ENCODE measurements at places on chromosomes 5 and 9. TPM values are rescaled to one million over a fixed set of nuclear protein-coding genes. Genes with fewer than 3 reads are reported as not detected.

DNA sequence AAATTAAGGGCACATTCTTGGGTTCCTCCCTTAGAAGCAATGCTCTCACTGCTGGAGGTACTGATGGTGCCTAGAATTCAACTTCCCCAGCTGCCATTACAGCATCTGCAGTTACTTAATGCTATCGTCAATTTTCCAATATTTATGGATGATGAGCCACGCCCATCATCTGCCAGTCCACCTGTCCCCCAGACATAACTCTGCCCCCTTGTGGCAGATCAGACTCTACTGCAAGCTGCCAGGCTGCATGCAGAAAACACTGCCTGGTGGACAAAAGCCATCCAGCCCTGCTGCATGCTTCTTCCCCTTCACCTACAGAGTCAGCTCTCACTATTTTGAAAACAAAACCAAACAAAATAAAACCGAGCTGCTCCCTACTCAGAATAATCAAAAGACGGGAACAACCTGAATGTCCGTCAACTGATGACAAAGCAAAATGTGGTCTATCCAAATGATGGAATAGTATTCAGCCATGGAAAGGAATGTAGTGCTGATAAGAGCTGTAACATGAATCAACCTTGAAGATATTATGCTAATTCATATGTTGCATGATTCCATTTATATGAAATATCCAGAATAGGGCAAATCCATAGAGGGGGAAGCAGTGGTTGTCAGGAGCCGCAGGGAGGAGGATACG lies 66.4 kb downstream of the RETREG1 start:
- H3K36me3 ChIP-seq: peaks cover 2% of the 10 kb centered on the region
- no peaks in the 10 kb centered on the region for H3K27me3 ChIP-seq
- H3K27ac ChIP-seq: no peak overlapping the region
- DNase-seq: peak; percentile 37
- peaks cover 30% of the 10 kb centered on the region for H3K4me1 ChIP-seq
- no peak overlapping the region for H3K4me3 ChIP-seq

Gene LRRC19
- total RNA-seq: not detected

- no peak for DNase-seq
- peaks cover 31% of the 10 kb centered on the region for H3K27me3 ChIP-seq
- peaks cover 14% of the 10 kb centered on the region for H3K4me1 ChIP-seq
Measured at GRCh38 chr9:105246656-105247173, 2.3 kb downstream of the SLC44A1 start.

- no peak for DNase-seq
- no peaks in the 10 kb centered on the region for H3K4me1 ChIP-seq
- no peaks in the 10 kb centered on the region for H3K27me3 ChIP-seq
- no peak overlapping the region for H3K27ac ChIP-seq
Measured at GRCh38 chr9:92685022-92685421, 15.1 kb upstream of the IPPK start.

GRCh38 chr5:56612759-56613158 lies 202.6 kb upstream of the MAP3K1 start:
- H3K4me3 ChIP-seq: no peak overlapping the region
- peaks cover 16% of the 10 kb centered on the region for H3K36me3 ChIP-seq
- peaks cover 44% of the 10 kb centered on the region for H3K4me1 ChIP-seq
- no peak for DNase-seq
- no peaks in the 10 kb centered on the region for H3K27me3 ChIP-seq
- H3K27ac ChIP-seq: no peak overlapping the region

DNA sequence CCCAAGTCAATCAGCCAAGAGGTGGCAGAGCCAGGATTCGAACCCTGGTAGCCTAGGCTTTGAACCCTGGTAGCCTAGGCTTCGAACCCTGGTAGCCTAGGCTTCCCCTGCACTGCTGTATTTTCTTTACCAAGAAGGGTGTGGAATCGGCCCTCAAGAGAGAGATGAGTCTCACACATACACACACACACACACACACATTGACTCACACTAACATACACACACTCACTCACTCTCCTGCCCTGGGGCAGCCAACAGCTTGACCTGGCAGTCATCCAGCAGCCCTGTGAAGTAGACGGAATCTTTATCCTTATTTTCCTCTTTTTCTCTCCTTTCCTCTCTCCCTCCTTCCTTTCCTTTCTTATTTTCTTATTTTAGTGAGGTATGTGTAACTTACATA lies 55.4 kb upstream of the RPL26L1 start:
- H3K36me3 ChIP-seq: peaks cover 1% of the 10 kb centered on the region
- no peaks in the 10 kb centered on the region for H3K27me3 ChIP-seq
- DNase-seq: no peak
- H3K27ac ChIP-seq: no peak overlapping the region

Gene LEAP2
- 1.8 TPM for total RNA-seq

Gene TGFBI
- total RNA-seq: not detected

Gene SPINK13
- not detected for total RNA-seq

DNA sequence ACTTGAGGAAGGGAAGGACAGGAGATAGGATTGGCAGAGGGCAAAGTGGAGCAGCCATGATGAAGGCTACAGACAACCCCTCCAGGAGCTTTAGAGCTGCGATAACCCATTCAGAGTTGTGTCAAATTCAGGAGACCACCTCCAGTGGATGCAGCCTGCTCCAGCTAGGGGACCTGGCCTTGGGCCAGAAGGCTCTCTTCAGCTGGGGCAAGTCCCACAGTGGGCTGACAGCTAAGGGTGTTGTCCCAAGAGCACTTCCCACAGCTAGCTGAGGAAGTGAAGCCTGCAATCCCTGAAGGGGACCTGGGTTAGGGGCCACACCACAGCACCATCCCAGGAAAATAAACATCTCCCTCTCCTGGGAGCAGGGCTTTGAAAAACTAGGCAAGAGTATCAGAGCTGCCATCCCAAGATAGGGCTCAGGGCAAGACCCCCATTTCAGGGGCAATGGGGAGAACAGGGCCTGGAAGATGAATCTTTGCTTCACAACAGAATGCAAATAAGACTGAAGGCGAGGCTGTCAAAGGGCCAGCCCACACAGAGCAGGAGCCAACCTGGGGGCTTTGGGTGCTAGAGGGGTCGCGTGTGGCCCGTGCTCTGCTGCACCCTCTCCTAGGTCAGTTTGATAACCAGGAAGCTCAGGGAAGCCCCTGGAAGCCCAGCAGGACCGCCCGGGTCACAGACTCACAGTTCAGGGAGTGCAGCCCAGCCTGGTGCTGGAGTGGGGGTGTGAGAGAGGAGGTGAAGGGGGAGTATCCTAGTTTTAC lies 19.3 kb upstream of the DAPK1 start:
- H3K27ac ChIP-seq: no peak overlapping the region
- DNase-seq: no peak
- no peak overlapping the region for H3K4me3 ChIP-seq
- H3K27me3 ChIP-seq: no peaks in the 10 kb centered on the region
- peaks cover 12% of the 10 kb centered on the region for H3K4me1 ChIP-seq

DNA sequence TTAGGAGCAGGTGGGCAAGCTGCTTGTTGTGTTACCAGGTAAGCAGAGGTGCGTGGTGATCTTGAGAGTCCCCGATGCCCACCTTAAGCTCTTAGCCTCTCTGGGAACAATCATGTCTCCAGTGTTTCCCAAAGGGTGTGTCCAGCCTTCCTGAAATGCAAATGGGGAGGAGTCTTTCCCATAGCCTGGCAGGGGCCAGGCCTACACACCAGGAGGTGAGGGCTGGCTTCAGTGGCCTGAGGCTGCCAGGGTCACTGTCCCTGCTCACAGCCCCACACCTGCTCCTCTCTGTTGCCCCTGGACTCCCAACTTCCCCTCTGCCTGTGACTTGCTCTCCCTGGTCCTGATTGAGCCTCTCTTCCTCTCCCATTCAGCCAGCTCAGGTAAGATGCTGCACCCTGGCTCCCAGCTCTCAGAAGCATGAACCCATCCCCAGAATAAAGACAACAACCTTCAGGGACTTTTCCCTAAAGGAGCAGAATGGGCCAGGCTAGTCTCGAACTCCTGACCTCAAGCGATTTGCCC lies 65.7 kb upstream of the PHYKPL start:
- H3K36me3 ChIP-seq: no peaks in the 10 kb centered on the region
- no peak overlapping the region for H3K27ac ChIP-seq
- no peak overlapping the region for H3K4me3 ChIP-seq
- H3K4me1 ChIP-seq: no peaks in the 10 kb centered on the region
- no peak for DNase-seq

Gene MEIKIN
- not detected for total RNA-seq

DNA sequence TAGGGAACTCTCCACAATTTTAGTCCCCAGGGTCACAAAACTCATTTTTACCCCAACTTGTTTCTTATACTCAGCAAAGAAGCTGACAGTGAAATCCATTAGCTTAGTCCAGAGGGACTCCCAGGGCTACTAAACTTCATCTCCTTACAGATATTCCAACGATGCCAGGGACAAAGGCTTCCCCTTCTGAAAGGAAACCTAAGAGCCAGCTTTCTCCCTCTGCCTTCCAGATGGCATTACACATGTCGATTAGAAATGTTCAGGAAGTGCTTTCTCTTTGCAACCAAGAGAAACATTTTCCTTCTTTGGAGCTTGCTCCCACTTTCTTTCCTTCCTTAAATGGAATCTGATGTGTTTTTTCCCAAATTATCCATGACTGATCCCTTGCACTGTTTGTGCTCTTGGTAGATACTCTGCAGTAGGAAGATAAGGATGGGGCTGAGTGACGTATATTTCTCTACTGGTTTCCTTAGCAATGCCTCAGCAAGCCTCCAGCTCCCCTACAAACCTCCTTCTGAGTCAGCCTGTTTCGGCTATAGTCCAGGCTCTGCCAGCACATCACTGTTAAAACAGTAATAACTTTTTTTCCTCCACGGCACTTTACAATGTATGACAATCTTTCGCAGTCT lies 43.0 kb upstream of the HTR4 start:
- H3K4me3 ChIP-seq: no peak overlapping the region
- H3K27me3 ChIP-seq: peaks cover 33% of the 10 kb centered on the region
- no peaks in the 10 kb centered on the region for H3K36me3 ChIP-seq
- H3K27ac ChIP-seq: no peak overlapping the region
- DNase-seq: no peak

Gene SLC26A2
- 6.6 TPM for total RNA-seq

Gene PRRX2
- 0.66 TPM for total RNA-seq

Gene STPG3
- not detected for total RNA-seq

Gene ECSCR
- 0.49 TPM for total RNA-seq

- no peaks in the 10 kb centered on the region for H3K36me3 ChIP-seq
- no peaks in the 10 kb centered on the region for H3K27me3 ChIP-seq
- no peak for DNase-seq
- peaks cover 23% of the 10 kb centered on the region for H3K4me1 ChIP-seq
Measured at GRCh38 chr9:35108946-35109575, 6.1 kb upstream of the STOML2 start.

DNA sequence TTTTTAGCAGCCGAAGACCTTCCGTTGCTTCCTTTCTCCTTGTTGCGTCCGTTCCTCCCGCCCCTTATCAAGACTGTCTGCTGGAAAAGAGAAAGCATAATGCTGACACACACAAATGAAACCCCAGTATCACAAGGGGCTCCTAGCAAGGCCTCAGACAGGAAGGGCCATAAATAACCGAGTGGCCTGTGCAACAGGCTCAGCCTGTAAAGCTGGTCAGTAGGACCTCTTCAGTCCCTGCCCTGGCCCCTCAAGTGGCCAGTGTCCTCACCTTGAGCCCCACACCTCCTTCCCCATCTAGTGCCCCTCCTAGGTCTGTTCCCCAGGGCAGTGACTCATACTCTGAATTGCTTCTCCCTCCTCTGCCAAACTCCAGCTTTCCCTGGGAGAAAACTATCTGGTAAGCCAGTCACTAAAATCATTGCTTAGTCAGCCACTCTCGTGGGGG lies 174.6 kb upstream of the IL12B start:
- peaks cover 14% of the 10 kb centered on the region for H3K27me3 ChIP-seq
- H3K4me3 ChIP-seq: no peak overlapping the region
- H3K4me1 ChIP-seq: peaks cover 4% of the 10 kb centered on the region
- no peak overlapping the region for H3K27ac ChIP-seq
- peaks cover 1% of the 10 kb centered on the region for H3K36me3 ChIP-seq

DNA sequence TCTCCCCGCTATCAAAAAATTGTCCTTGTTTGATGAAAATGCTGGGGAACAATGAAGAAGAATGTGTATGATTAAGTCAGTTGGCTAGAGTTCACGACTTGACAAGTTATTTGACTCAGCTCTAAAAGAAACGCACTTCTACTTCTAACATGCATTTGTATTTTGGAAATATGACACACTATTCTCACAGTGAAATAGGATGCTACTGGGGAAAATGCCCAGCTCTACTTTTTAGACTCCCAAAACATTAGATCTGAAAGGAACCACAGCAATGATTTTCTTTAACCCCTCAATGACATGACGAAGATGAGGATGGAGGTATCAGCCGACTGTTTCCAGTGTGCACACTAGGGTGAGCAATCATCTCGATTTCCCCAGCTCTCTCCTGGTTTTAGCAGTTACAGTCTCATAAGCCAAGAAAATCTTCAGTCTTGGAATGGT lies 83.6 kb upstream of the PCSK1 start:
- H3K4me1 ChIP-seq: no peaks in the 10 kb centered on the region
- H3K4me3 ChIP-seq: no peak overlapping the region
- no peaks in the 10 kb centered on the region for H3K36me3 ChIP-seq
- no peak for DNase-seq

Gene KCNV2
- not detected for total RNA-seq

DNA sequence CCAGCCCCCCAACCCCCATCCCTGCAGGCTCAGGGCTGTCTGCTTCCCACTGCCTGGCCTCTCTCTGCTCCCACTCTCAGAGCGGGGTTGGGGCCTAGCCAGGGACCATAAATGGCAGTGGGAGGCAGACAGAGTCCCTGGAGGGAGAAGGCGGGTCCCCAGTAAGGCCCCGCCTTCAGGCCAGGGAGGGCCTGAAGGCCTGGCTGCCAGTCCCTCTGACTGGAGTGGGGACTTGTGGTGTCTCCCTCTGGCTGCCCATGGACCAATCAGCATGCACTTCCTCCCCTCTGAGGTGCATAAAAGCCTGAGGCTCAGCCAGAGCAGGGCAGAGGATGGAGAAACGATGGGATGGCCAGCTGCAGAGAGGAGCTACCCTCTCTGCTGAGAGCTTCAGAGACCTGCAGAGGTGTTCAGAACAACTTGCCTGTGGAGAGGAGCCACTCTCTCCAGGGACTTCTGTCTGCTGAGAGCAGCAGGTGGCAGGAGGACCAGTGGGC lies 2.7 kb upstream of the BTNL9 start:
- H3K4me1 ChIP-seq: no peaks in the 10 kb centered on the region
- H3K36me3 ChIP-seq: no peaks in the 10 kb centered on the region

DNA sequence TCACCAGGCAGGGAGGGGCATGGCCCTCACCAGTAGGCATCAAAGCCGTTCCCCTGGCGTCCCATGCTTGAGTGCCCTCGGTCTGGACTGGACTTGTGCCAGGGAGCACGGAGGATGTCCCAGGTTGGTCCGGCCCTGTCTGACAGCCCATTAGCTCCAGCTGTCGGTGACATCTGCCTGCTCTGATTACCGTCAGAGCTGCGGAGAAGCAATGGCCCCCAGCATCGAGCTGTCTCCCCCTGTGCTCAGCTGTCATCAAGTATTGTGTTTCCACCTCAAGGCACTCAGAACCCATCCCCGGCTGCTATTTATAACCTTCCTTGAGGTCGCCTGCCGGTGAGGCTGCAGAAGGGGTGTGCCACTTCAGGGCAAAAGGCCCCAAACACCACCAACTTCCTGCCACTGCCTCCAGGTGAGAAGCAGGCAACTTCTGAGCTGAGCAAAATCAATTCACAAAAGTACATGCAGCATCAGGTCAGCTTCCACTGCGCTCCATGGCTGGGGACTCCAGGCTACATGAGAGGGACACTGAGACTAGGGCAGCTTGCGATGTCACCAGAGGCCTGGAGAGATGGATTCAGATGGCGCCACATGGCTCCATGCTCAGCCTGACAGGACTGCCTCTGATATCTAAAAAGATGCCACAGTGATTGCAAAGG lies 142.7 kb downstream of the C5orf15 start:
- H3K27ac ChIP-seq: peak overlapping the region; percentile 39
- no peak overlapping the region for H3K4me3 ChIP-seq
- H3K4me1 ChIP-seq: peaks cover 39% of the 10 kb centered on the region
- H3K27me3 ChIP-seq: no peaks in the 10 kb centered on the region

Gene FOXD4L4
- total RNA-seq: not detected
